T-helper 9 cell (primary cell): ENCODE measurements at places on chromosomes 11 and 22.
A peak's percentile ranks its signal among the peaks of the same experiment; 100 is the strongest.

- DNase-seq = no peak
These were observed 6.9 kb downstream of the AP5B1 start for GRCh38 chr11:65773784-65774411.

DNA sequence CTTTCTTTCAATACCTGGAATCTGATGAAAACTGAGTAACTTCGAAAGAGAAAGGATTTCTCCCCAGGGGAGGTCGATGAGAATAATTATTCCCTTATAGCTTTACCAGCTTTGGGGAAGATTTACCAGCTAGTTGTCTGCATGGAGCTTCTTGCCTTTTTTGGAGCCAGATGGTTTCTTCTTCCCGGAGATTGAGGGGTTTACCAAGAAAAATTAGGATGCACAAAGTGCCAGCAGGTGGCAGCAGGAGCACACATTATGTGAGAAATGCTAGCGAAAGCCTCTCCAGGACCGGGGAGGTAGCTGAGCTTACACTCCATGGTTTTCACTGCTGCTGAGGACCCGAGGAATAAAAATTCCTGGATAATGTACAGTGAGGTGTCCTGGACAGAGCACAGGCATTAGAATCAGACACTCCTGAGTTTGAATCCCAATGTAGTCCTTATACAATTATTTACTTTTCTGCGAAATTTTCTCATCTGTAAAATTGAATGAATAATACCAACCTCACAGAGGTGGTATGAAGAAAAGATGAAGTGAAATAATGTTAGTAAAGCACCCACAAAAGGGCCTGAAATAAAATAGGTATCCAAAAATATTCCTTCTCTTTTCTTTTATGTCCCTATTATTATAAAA is 46.0 kb upstream of the PARVA start:
- DNase-seq = peak; percentile 71

DNA sequence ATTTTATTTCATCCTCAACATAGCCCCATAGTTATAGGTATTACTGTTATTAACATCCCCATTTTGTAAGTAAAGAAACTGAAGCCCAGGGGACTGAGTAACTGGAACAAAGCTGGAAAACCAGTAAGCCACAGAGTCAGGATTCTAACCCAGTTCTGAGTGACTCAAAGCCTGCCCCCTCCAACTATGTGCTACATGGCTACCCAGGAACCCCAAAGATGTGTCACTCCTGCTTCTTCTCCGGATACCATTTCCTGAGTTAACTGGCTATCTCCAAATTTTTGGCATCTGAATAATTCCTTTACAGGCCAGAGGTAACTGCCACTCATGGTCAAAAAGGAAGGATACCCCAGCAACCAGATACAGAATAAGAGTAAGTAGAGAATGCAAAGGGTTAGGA is 43.6 kb downstream of the TENM4 start:
- DNase-seq = no peak

DNA sequence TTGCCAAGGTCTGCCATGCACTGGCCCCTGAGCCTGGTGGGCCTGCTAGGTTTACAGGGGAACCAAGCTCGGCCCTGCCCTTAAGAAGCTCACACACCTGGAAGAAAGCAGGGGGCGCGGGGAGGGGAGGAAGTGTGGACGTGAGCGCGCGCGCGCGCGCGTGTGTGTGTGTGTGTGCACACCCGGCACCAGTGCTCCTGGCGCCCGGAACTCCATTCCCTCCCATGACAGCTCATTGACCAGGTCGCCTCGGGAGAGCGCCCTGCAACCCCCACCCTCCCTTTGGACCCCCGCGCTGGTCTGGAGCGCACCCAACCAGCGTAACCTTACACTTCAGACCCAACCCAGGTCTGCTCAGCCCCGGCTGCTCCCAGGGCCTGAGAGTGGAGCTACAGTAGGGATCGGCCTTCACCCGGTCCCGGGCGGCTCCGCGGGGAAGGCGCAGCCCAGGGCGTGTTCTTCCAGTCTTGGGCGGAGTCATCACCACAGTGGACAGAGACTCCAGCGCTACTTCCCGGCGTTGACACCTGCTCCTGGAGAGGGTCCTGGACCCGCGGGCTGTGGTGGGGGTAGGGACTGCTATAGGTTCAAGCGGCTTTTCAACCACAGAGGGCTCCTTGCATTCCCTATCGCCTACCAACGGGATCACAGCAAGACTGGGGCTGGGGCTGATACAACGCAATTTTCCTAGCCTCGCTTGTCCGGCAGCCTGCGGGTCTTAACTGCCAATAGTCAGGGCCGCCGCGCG is 1.5 kb downstream of the GALNT18 start:
- DNase-seq = no peak

GRCh38 chr11:23226331-23227077 is 366.2 kb upstream of the CCDC179 start:
- no peak for DNase-seq

- DNase-seq = no peak
These were observed 10.7 kb downstream of the DTX4 start for GRCh38 chr11:59182457-59183151.

DNA sequence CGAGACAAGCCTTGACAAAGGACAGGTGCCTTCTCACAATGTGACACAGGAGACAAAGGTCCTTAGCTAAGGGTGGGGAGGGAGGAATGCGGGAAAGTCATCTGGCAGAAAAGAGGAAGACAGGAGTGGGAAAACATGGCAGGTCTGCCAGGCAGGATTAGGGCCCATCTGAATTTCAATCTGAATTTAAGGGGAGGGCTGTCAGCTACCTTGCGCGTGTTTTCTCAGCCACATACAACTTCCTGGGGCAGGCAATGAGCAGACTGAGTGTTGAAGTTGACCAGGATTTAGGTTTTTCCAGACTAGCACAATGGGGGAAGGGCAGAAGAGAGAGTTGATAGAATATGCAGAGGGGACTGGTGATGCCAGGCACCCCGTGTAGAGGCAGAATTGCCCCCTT is 66.7 kb upstream of the LARGE1 start:
- no peak for DNase-seq

DNA sequence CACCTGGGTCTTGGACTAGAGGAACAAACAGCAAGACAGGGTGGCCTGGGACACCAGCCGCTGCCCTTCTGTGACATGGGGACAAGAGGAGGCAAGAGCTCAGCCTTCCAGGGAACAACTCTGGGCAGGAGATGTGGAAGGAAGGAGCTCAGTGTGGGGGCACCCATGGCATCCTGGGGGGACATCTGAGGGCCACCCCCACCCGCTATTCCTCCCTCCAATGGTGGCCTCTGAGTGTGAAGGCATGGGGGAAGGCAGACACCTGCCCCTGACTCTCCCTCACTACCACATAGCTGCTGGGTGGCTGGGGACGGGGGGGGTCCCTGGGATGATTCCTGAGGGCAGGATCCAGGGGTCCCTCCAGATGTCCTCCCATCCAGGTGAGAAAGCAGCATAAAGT is 4.5 kb downstream of the APOBEC3B start:
- DNase-seq = no peak

- DNase-seq = no peak
These were observed 81.6 kb downstream of the MED15 start for GRCh38 chr22:20588843-20589581.

DNA sequence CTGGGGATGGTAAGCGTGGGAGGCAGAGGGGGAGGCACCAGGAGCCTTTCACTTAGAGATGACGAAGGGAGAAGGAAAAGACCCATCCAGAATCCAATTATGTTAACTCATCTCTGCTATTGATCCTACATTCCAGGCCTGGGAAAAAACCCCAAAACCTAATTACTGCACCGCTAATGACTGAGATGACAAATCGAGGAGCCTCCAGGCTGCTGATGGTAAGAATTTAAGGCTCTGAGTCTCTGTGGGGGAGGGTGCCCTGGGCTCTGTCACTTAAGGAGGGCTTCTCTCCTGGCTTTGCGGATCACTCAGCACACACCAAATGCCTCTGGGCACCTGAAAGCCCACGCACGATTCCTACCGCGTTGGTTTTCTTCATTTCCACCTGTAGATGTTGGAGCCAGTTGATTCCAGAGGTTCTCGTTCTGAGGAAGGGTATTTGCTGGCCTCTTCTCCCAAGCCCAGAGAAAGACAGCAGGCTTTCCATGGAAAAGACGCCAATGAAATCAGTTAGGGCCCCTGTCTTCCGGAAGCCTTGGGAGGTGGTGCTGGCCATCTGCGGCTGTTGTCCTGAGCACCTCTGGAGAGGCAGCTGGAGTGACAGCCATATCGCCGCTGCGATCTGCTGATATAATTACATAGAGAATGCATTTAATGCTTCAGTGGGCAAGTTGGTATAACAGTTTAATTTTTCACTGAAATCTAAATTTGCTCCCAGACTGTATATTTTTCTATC is 751.2 kb downstream of the BRD1 start:
- DNase-seq = no peak

- no peak for DNase-seq
These were observed 71.3 kb upstream of the GRIA4 start for GRCh38 chr11:105538588-105538987.

DNA sequence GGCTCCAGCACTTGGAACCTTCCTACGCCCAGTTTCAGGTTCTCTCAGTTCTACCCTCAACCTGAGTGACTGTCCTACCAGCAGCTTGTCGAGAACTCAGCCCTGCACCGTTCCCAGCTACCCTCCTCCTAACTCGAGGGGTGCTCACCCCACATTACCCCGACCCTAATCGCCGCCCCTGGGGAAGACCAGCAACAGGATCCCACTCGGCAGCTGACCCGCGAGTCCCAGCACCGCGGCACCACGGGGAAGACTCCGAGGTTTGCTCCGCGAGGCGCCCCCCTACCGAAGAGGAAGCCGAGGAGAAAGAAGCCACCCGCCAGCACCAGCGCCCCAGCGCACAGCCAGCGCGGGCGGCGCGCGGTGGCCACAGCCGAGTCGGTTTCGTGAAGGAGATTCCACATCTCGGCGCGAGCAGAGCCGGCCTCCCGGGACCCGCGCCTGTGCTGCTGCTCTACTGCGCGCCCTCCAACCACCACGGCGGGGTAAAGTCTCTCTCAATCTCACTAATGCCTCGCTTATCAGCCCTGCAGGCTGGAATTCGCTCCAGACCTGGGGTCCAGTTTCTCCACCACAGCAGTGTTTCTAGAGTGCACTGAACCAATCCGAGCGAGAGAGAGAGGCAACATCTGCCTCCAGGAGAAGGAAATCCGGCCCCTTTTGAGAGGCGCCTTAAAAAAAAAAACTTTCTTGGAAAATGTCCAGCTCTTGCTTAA is at the start of gene FOLH1:
FOLH1 (minus strand) TSS at position 597 of the 716 bp plus-strand sequence; CDS start at position 404, 193 bp downstream.
- DNase-seq = no peak

DNA sequence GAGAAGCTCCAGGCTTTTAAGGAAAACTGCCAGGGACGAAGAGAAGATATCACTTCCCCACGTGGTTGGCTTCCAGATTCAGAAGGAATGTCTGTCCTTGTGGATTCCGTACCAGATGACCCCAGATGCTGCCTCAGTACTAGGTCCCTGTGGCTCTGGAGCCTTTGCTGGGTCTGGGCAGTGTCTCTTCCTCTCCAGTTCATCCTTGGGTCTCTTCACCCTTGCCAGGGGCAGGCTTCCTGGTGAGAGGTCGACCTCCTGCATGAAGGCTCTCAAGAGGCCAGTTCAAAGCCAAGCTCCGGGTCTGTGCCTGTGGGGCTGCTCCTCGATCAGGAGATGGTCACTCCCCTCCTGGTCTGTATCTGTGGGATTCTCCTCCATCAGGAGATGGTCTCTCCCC is 74.7 kb upstream of the B3GAT1 start:
- no peak for DNase-seq

GRCh38 chr11:116511684-116512083 is 261.1 kb downstream of the BUD13 start:
- no peak for DNase-seq

- DNase-seq = no peak
These were observed 1.3 kb upstream of the ISX start for GRCh38 chr22:35064664-35065063.

DNA sequence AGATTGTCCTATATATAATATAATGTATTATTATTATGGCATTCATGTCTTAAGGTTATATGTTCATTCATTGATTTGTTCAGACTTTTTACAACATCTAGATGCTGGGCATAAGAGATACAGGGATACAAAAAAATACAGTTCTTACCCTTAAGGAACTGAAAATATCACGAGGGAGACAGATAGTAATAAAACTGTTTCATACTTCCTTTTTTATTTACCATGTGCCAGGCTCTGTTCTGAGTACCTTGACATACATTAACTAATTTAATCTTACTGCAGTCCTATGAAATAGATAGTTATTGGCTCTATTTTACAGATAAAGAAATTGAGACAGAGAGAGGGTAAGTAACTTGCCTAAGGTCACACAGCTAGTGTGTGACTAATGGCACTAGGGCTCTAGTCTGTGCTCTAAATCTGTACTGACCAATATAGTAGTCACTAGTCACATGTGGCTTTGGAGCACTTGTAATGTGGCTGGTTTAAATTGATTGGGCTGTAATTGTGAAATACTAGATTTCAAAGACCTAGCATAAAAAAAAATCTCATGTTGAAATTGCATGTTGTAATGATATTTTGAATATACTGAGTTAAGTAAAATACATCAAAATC is 21.3 kb downstream of the TRIM44 start:
- DNase-seq = no peak

GRCh38 chr11:68810164-68810563 is 31.6 kb downstream of the CPT1A start:
- no peak for DNase-seq

DNA sequence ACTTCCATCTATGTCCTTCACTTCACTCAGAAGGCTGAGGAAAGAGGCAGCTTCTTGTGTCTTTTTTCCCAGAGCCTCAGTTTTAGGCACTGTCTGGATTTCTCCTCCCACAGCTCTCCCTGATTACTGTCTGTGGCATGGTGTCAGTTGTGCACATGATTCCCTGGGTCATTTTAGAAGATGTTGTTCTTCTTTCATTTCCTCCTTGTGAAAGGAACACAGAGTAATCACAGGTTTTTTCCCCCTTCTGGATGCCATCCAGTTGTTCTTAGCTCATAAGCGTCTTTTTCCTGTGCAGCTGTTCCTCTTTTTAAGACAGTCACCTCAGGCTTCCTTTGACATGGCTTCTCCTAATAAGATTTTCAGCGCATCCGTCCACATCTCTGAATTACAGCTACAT is 212.2 kb downstream of the FAM181B start:
- no peak for DNase-seq

DNA sequence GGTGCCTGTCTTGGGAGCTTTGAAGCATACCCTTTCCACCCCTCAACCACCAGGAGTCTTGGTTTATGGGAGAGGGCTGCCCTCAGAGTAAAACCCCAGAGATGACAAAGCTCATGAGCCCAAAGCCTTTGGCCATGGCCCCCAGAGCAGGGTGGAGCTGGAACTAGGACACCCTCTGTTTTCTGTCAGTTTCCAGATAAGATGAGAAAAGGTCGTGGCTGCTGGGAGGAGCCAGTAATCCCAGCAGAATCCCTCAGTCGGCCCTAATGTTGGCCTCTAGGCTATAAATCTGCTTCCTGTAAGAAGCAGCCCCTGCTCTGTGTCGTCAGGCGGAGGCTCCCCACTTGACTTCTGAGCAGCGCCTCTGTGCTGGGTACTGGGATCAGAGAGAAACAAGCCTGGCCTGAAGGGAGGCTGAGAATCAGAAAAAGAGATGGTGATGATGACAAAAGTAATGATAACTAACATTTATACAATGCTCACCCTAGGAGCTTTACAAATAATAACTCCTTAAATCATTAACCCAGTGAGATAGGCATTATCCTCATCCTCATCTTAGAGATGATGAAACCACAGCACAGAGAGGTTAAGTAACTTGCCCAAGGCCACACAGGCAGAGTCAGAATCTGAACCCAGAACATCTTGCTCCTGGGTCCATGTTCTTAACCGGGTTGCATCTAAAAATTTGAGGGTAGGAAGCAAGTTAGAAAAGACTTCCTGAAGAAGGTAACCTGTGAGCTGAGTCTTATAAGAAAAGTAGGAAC is 471.4 kb downstream of the SOX6 start:
- no peak for DNase-seq
